Spinal cord (tissue), 10 donors: ENCODE measurements at places on chromosomes 3 and 15. TPM values are rescaled to one million over a fixed set of nuclear protein-coding genes. Genes with fewer than 3 reads are reported as not detected.

Gene ROPN1
- not detected for total RNA-seq

Gene CPNE9
- 6.3 TPM for total RNA-seq

Gene TIMMDC1
- 49.5 TPM for total RNA-seq

Gene ANKRD63
- total RNA-seq, result not detected

Gene HYKK
- 5.4 TPM for total RNA-seq

Gene GUCA1C
- 0.20 TPM for total RNA-seq

Gene GOLGA8S
- total RNA-seq, result 0.39 TPM

Gene GOLGA6D
- total RNA-seq, result 0.10 TPM

Gene FEZF2
- total RNA-seq, result not detected

Gene SST
- total RNA-seq, result 29.2 TPM

Gene PARL
- total RNA-seq, result 46.6 TPM

Gene PROS1
- 50.2 TPM for total RNA-seq

Gene DNASE1L3
- 3.7 TPM for total RNA-seq

Gene PODXL2
- 102 TPM for total RNA-seq

Gene OXNAD1
- 23.9 TPM for total RNA-seq

Gene CMTM7
- 4.4 TPM for total RNA-seq

Gene DZIP1L
- total RNA-seq, result 10.8 TPM

Gene STRA6
- total RNA-seq, result 9.4 TPM

Gene ECE2
- 3.6 TPM for total RNA-seq

Gene VILL
- 7.2 TPM for total RNA-seq

Gene ZBBX
- 6.9 TPM for total RNA-seq

Gene ZNF106
- total RNA-seq, result 66.9 TPM

Gene IL12A
- total RNA-seq, result 7.5 TPM

Gene LEKR1
- total RNA-seq, result 1.8 TPM

Gene PARP9
- total RNA-seq, result 19.8 TPM

Gene FBXL2
- total RNA-seq, result 34.1 TPM

Gene A4GNT
- total RNA-seq, result not detected

Gene RYR3
- 15.7 TPM for total RNA-seq

Gene CDV3
- total RNA-seq, result 135 TPM

Gene TBC1D2B
- total RNA-seq, result 41.7 TPM

Gene SLC28A2
- not detected for total RNA-seq

Gene PLCH1
- 10.2 TPM for total RNA-seq

Gene DAZL
- total RNA-seq, result 0.06 TPM

Gene LIPH
- total RNA-seq, result 0.30 TPM

Gene CCR9
- total RNA-seq, result 2.0 TPM

Gene TTLL13
- 0.30 TPM for total RNA-seq

Gene CCDC80
- total RNA-seq, result 130 TPM

Gene GXYLT2
- 30.9 TPM for total RNA-seq

Gene OR5AC2
- total RNA-seq, result not detected

Gene SKOR1
- total RNA-seq, result 3.0 TPM

Gene AP3B2
- total RNA-seq, result 19.3 TPM

Gene GCSAM
- total RNA-seq, result 1.2 TPM

Gene PLA2G4E
- not detected for total RNA-seq

Gene PLD1
- total RNA-seq, result 92.5 TPM

Gene DNAH12
- total RNA-seq, result 2.8 TPM

Gene B3GALNT1
- total RNA-seq, result 52.8 TPM

Gene ADPGK
- total RNA-seq, result 49.6 TPM

Gene ADAMTS17
- 19.7 TPM for total RNA-seq

Gene GPR176
- 28.3 TPM for total RNA-seq

Gene TPRG1
- 5.1 TPM for total RNA-seq

Gene CLDN16
- total RNA-seq, result 0.39 TPM

Gene SHC4
- total RNA-seq, result 30.8 TPM

Gene PPP1R14D
- total RNA-seq, result not detected

Gene USP4
- total RNA-seq, result 34.0 TPM

Gene IL20RB
- 1.2 TPM for total RNA-seq

Gene HGD
- total RNA-seq, result 0.50 TPM

Gene PLS1
- total RNA-seq, result 4.7 TPM
